Kidney capillary endothelial cell (primary cell): ENCODE measurements at places on chromosomes 7 and 10.

- DNase-seq: no peak
Observed at GRCh38 chr7:2437136-2437535, 33.7 kb downstream of the CHST12 start.

GRCh38 chr10:107103174-107104025 lies 61.1 kb downstream of the SORCS1 start:
- DNase-seq: no peak

DNA sequence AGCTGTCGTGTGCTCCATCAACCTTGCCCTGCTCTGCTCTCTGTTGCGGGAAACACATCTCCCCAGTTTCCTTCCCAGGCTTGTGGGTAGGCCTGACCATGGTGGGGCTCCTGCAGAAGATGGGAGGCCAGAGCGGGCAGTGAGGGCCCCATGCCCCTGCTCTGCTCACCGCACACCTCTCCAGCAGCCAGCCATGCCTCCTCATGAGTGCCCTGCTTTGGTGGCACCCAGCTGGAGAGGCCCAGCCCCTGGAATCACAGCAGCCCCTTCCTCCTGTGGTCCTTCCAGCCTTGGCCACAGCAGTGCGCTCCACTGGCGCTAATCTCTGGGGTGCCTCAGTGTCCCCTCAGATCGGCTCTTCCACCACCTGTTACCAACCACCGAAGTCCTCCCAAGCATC lies 4.2 kb upstream of the OPN4 start:
- no peak for DNase-seq

GRCh38 chr7:95619921-95620320 lies 23.6 kb upstream of the PDK4 start:
- DNase-seq: no peak

DNA sequence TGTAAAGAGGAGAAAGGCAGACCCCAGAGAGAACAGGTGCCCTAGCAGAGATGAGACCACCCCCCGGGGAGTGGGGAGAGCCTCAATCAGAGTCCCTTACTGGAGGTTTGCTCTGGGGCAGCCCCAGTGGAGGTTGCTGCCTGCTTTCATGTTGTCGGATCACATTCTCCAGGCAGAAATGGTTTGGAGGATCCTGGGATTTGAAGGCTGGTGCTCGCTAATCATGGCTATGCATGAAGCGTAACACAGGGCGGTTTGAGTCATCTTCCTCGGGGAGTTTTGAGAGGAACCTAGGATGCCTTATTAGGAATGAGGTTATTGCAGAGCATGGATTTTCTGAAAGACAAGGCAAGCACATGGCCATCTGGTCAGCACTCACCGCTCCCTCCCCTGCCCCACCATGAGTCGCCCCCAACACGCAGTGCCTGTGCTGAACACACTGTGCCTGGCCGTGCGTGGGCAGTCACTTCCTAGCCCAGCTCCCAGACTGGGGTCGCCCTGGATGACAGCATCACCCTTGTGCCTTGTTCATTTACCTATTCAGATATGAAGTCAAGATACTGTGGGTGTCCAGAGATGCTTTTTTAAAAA lies 319.9 kb downstream of the DPP6 start:
- no peak for DNase-seq

GRCh38 chr7:19939746-19940145 lies 166.3 kb upstream of the TMEM196 start:
- no peak for DNase-seq

GRCh38 chr10:74330646-74331045 lies 179.6 kb downstream of the ADK start:
- DNase-seq: no peak

DNA sequence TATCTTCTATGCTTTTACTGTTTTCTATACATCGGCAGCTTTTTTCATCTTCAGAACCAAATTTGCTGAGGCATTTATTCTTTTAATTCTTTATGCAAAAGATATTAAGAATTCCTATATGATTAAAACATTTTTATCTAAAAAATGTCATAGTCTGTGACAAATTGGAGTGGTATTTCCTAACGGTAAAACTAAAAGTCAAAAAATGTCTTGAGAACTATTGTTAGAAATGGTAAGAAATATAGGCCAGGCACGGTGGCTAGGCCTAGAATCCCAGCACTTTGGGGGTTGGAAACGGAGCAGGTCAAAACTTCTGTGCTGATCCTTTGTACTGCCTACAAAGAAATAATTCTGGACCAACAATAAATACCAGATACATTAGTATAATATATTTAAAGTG lies 57.7 kb upstream of the PRR15 start:
- no peak for DNase-seq

DNA sequence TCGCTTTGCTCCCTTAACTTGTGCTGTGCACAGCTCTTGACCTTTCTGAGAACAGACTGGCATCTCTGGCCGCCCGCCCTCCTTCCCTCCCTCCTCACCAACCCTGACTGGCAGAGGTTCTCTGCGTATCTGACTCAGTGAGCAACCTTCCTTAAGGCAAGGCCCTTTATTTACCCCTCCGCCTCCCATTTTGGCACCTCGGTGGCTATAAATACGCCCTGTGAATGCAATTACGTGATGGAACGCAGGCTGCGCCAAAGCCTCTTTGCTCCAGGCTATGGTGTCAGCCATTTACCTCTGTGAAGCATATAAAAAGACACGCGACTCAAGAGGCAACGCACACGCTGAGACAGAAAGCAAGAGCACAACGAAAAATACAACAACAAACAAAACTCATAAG lies 764.3 kb downstream of the SUGCT start:
- DNase-seq: no peak

GRCh38 chr7:73612598-73613269 lies 11.6 kb downstream of the MLXIPL start:
- peak; percentile 19 for DNase-seq
